ENCODE measurements at places on chromosomes 12 and 14. TPM values are rescaled to one million over a fixed set of nuclear protein-coding genes. Genes with fewer than 3 reads are reported as not detected.

KRT79 gene
- total RNA-seq: not detected

DTX1 gene
- not detected for total RNA-seq

ACTR10 gene
- total RNA-seq: 53.4 TPM

KRT74 gene
- total RNA-seq: not detected

TGFB3 gene
- total RNA-seq: 1.8 TPM

- H3K4me3 ChIP-seq: no peak overlapping the region
- H3K4me1 ChIP-seq: peaks cover 72% of the 10 kb centered on the region
- peaks cover 76% of the 10 kb centered on the region for H3K36me3 ChIP-seq
- no peak overlapping the region for H3K27ac ChIP-seq
Measured at GRCh38 chr14:92670643-92671366, 77.6 kb downstream of the LGMN start.

DNA sequence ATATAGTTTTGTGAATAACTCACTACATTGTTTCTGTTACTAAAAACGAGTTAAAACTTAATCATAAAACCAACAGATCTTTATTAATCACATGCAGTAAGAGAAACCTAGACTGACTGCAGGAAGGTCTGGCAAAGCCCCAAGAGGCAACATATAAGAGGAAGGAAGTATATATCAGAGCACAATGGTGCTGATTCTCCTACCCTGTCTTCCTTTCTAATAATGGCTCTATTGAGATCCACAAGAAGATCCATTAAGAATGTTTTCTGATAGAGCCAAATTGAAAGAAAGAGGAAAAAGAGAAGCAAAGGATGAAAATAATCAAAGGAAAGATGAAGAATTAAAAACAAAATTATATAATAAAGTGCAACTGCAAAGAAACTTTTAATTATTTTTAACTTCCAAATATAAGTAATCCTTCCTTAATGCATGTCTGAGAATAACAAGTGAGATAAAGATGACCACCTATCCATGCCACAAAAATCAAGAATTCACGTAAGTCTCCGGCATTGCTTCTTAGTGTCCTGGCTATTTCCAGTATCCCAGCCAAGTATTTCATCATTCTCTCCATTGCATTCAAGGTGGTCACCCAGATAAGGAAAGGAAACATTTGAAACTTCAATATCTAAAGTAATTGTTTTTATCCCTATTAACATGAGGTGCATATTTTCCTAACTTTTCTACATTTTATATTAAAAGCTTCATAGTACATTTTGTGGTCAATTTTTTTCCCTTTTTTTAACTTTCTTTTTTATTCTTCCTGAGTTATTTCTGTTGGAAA lies 62.2 kb downstream of the SOX5 start:
- H3K4me1 ChIP-seq: no peaks in the 10 kb centered on the region
- DNase-seq: no peak
- no peaks in the 10 kb centered on the region for H3K27me3 ChIP-seq
- no peak overlapping the region for H3K27ac ChIP-seq
- H3K4me3 ChIP-seq: no peak overlapping the region

DNA sequence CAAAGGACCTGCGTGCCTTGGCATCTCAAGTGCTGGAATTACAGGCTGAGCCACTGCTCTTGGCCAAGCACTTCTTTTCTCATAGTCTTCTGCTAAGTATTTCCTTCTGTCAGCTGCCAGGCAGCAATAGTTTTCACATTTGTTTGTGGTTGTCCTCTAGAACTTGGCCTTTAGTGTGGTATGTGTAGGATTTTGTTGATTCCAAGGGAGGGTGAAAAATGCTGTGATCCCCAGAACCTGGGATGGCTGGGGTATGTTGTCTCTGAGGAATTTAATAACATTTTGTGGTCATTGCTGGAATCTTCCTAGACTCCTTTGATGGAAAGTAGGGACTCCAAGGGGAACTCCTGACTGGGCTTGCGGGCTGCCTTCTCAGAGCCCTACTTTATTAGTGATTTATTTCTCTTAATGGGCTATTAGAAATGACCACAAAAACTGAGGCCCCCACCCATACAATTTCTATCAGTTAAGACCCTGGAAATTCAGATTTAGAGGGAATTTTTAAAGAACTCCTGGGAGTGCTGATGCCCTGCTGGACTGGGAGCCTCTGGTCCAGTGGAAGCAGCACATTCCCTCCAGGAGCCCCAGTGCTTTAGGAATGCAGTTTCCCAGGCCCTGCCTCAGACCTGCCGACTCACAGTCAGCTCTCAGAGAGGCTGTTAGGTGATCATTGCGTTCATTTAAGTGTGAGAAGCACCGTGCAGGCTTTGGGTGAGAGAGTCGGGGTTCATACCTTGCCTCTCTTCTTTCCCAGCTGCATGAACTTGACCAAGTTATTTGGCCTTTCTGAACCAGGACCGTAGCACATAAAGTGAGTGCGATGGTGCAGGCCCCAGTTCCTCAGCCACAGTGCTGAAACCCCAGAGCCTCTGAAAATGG lies 22.7 kb downstream of the TRAF3 start:
- no peak for DNase-seq
- H3K4me1 ChIP-seq: peaks cover 36% of the 10 kb centered on the region
- H3K27ac ChIP-seq: no peak overlapping the region
- H3K36me3 ChIP-seq: peaks cover 9% of the 10 kb centered on the region

DNA sequence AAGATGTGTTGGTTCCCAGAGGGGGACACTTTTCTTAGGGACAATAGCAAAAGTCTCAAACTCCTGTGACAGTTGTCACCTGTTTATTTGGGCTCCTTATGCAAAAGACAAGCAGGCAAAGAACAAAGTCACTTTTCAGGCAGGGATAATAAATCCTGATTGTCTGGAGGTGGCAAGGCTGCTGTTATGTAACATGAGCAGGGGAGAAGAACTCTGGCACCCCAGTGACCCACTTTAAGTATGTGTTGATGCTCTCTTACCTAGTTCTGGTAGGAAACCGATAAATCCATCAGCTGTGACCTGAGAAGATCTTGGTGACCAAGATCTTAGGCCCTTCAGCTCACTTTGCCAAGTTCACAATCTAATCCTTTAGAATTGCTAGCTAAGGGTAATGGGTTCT lies 17.4 kb downstream of the MDGA2 start:
- H3K4me3 ChIP-seq: no peak overlapping the region
- no peak overlapping the region for H3K27ac ChIP-seq
- no peak for DNase-seq
- no peaks in the 10 kb centered on the region for H3K4me1 ChIP-seq
- H3K27me3 ChIP-seq: no peaks in the 10 kb centered on the region

DNA sequence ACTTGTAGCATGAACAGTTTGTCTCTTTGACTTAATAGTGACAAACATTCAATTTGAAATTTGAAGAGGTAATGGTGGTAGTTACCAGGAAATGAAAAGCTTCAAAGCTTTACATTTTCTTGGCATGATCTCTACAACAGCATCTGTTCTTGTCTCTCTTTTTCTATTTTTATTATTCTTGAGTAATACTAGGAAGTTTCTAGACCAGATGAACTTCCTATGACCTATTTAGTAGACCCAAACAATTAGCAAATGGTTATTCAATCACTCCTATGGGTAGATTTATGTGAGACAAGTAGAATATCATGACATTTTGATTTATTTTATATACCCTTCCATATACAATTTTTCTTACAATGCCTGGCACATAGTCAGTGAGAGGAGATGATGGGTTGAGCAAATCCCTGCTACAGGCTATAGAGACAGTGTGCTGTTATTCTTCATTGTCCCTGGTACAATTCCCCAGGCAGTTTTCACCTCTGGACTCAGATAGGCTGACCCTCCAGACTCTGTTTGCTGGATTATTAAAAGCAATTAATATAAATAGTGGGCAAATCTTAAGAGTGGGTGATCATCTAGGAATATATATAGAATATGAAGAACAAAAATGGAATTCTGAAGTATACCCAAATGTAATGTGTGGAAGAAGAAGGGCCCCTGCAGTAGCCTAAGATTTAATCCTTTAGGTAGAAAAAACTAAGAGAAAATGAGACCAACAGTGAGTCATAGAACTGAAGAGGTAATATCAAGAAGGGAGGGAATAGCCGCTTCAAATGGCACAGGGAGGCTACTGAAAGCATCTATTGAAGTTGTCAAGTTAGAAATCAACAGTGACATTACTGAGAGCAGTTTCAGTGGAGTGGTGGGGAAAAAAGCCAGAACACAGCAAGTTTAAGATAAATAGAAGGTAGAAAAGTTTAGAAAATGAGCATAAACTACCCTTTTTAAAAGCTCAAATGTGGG lies 512.0 kb downstream of the FOXG1 start:
- H3K4me1 ChIP-seq: no peaks in the 10 kb centered on the region
- no peak overlapping the region for H3K27ac ChIP-seq
- no peak overlapping the region for H3K4me3 ChIP-seq
- H3K36me3 ChIP-seq: no peaks in the 10 kb centered on the region
- no peak for DNase-seq

DNA sequence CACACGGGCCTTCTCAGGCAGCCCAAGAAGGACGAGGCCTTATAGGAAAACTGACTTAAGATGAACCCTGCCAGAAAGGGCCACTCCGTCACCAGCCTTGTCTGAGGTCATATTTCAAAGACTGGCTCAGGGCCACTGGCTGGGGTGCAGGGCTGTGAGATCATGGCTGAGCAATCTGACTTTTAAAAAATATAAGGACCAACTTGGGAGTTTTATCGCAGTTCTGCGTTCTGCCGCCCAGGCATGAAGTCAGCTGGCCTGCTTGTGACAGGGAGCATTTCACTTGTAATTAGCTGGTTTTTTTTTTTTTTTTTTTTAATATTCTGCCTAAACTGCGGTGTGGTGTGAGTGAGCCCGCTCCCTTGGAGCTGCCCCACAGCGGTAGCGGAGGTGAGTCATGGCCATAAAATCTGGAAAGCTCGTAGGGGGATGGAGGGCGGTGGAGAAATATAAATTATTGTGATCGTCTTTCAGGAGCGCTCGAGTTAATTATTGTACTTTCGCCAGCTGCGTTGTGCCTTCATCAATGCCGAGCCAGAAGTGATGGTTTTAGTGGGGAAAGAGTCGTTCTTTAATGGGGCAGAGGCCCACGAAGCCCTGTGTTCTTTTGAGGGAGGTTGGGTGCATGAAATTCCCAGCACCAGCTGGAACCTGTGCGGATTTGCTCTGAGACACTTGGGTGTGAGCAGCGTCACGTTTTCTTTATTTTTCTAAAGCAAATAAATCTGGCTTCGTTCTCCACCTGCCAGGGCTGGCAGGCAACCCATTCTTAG lies 231.9 kb downstream of the C12orf75 start:
- no peak for DNase-seq
- no peak overlapping the region for H3K4me3 ChIP-seq
- H3K27me3 ChIP-seq: peaks cover 5% of the 10 kb centered on the region
- no peak overlapping the region for H3K27ac ChIP-seq
- no peaks in the 10 kb centered on the region for H3K4me1 ChIP-seq
- no peaks in the 10 kb centered on the region for H3K36me3 ChIP-seq

DNA sequence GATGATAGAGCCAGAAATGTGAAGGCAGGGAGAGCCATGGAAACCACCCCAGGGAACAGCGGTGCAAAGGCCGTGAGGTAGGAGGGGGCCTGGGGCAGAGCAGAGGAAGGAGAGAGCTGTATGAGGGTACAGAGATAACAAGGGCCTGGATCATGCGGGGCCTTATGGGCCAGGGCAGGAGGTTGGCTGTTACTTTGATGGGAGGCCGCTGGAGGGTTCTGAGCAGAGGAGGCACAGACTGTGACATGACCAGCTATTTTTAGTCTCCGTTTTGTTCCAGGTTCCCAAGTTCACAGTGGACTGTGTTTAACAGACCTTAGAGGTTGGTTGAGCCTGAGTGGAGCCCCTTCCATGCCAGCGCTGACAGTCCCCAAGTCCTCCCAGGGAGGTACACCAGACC lies 118.6 kb downstream of the GCH1 start:
- H3K4me1 ChIP-seq: peaks cover 21% of the 10 kb centered on the region
- no peaks in the 10 kb centered on the region for H3K36me3 ChIP-seq
- H3K4me3 ChIP-seq: no peak overlapping the region
- H3K27ac ChIP-seq: no peak overlapping the region

GRCh38 chr12:132660052-132660451 lies 27.1 kb downstream of the POLE start:
- H3K27ac ChIP-seq: peak overlapping the region; percentile 74
- DNase-seq: peak; percentile 39
- H3K4me3 ChIP-seq: no peak overlapping the region

DNA sequence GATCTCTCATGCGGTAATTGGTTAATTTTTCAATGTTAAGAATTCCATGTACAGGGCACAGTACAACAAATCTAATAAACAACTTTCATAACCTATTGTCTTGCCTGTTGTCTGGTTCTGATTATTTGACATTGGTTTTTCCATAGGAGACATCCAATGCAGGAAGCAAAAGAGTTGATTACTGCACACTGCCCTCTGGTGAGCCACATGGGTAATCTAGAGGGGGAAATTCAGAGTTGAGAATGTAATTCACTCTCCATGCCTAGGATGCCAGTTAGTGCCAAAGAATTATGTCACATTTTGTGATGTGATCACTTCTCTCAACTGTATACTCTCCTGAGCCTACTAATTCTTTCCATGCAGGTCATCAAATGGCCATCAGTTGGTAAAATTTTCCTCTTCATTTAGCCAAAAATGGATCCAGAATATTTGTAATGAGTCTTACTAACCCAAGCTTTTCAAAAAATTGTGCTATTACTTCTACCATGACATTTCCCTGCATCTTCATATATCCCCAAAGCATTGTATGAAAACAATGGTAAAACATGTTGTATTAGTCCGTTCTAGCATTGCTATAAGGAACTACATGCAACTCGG lies 17.7 kb upstream of the CCDC91 start:
- H3K4me1 ChIP-seq: no peaks in the 10 kb centered on the region
- H3K4me3 ChIP-seq: no peak overlapping the region
- no peaks in the 10 kb centered on the region for H3K27me3 ChIP-seq
- H3K27ac ChIP-seq: no peak overlapping the region
- no peak for DNase-seq

DNA sequence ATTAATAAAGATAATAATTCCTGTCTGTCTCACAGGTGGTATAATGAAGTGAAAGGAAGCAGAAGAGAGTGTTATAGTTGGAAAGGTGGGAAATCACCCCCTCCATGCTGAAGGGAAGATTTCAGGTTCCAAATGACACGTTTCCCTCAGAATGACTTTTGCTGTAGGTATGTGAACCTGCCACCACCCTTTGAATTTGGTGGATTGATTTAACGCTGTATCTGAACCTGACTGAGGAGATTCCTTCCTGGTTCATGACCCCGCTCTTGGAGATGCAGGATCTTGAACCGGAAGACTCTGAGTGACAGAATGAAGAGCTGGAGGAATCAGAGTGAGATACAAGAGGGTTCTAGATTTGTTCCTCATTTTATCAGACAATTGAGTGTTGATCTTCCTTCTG lies 20.3 kb upstream of the EMP1 start:
- peaks cover 34% of the 10 kb centered on the region for H3K27me3 ChIP-seq
- no peaks in the 10 kb centered on the region for H3K36me3 ChIP-seq
- H3K27ac ChIP-seq: no peak overlapping the region
- no peak overlapping the region for H3K4me3 ChIP-seq

DNA sequence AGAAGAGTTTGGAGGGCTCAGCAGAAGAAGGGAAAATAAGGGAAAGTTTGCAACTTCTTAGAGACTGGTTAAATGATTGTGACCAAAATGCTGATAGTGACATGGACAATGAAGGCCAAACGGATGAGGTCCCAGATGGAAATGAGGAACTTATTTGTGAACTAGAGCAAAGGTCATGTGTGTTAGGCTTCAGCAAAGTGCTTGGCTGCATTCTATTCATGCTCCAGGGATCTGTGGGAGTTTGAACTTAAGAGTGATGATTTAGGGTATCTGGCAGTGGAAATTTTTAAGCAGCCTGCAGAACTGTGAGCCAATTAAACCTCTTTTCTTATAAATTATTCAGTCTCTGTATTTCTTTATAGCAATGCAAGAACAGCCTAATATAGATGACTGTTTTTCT lies 88.9 kb upstream of the ARHGAP5 start:
- H3K27me3 ChIP-seq: no peaks in the 10 kb centered on the region
- no peak overlapping the region for H3K27ac ChIP-seq
- H3K4me1 ChIP-seq: no peaks in the 10 kb centered on the region
- no peak for DNase-seq
- no peak overlapping the region for H3K4me3 ChIP-seq
